Common myeloid progenitor, CD34-positive (primary cell): ENCODE measurements at places on chromosomes 16 and 17.

- H3K27ac ChIP-seq, result no peak overlapping the region
- H3K27me3 ChIP-seq, result no peaks in the 10 kb centered on the region
- no peaks in the 10 kb centered on the region for H3K4me1 ChIP-seq
Observed at GRCh38 chr17:52383493-52384100, 225.1 kb upstream of the CA10 start.

DNA sequence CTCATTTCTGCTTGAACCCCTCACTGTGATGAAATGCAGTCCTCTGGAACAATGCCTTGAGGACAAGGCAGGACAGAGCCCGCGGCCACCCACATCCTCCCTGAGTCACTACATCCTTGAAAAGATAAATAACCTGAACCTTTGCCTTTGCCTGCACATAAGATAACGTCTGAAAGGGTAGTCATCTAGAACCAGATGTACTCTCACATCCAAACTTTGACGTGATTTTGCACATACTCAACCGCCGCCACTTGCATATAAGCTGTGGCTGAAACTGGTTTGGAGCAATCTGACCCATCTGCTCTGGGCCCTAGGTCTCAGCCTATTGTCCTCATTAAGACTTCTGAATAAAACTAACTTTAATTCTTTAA, 252.1 kb downstream of the PHKB start:
- DNase-seq, result peak; percentile 3
- no peaks in the 10 kb centered on the region for H3K4me1 ChIP-seq
- H3K27me3 ChIP-seq, result no peaks in the 10 kb centered on the region
- no peak overlapping the region for H3K27ac ChIP-seq
- H3K36me3 ChIP-seq, result no peaks in the 10 kb centered on the region

DNA sequence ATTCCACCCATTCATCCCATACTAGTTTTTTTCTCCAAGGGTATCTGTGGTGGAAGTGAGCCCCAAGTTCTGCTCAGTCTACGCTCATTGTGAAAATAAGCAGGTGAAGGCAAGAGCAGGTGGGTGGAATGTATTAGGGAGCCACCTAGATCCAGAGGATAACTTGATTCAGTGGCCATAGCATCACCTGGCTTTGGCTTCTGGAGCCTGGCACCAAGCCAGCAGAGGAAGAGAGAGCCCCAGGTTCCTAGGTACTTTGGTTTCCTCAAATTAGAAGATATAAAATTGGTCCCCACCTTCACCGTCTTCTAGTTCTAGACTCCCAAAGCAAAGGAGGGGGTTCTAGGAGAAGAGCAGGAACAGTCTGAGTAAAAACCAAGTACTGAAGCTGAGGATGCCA, 4.1 kb downstream of the FXR2 start:
- H3K27me3 ChIP-seq, result no peaks in the 10 kb centered on the region
- peaks cover 18% of the 10 kb centered on the region for H3K4me1 ChIP-seq
- H3K27ac ChIP-seq, result no peak overlapping the region
- no peak for DNase-seq
- peaks cover 3% of the 10 kb centered on the region for H3K36me3 ChIP-seq

DNA sequence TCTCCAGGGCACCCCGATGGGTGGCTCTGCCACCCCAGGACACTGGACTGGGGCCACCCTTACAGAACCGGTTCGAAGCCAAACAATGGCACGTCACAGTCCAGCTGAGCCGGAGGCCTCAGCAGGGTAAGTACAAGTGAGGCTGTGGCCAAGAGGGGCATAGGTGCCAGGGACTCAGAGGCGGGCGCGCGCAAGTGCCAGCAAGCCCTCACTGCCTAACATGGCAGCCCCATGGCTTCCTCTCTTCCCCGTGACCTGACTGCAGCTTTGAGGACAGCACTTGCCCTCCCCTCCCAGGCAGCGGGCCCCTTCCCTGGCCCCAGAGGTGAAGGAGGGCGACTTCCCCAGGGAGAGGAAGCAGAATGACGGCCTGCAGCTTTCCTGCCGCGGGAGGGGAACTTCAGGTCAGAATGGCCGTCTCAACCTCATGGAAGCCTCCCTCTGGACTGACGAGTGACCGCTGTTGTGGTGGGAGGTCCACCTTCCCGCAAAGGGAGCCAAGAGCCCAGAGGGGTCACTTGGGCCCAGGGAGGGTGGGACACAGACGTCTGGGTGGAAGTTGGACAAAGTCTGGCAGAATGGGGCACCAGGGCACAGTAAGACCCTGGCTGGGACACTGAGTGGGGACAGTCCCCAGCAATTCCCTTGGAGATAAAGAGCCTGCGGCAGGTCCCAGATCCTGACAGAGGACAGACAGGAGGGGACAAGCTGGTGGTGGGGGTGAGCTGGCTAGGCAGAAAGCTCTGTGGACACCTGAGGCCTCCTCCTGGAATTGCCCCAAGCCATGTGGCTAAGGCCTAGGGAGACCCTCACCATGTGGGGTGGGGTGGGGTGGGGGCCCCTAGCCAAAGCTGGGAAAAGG, 52.1 kb upstream of the TOB1 start:
- no peaks in the 10 kb centered on the region for H3K27me3 ChIP-seq
- DNase-seq, result peak; percentile 44
- no peaks in the 10 kb centered on the region for H3K36me3 ChIP-seq
- no peak overlapping the region for H3K4me3 ChIP-seq
- H3K4me1 ChIP-seq, result peaks cover 54% of the 10 kb centered on the region

GRCh38 chr16:1530349-1530882, 3.0 kb upstream of the TMEM204 start:
- DNase-seq, result no peak
- peaks cover 6% of the 10 kb centered on the region for H3K4me1 ChIP-seq
- no peak overlapping the region for H3K27ac ChIP-seq
- H3K4me3 ChIP-seq, result no peak overlapping the region
- H3K36me3 ChIP-seq, result no peaks in the 10 kb centered on the region

DNA sequence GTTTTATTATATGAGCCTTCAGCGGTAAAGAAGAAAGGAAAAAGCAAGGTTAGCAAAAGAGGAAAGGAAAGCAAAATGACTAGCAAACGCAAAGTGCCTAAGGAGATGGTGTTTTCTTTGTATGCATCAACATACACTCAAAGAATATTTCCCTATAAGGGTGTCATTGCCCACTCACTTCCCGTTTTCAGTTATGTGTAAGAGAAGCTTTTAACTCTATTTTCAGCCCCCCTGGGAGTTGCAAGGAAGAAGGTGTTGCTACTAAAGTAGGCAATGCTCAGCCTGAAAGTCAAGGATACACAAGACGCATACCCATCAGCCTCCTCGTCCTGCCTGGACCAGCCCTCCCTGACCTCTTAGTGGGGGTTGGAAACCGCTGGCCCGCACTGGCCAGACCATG, 267.7 kb upstream of the ZFHX3 start:
- no peaks in the 10 kb centered on the region for H3K27me3 ChIP-seq
- H3K27ac ChIP-seq, result no peak overlapping the region
- H3K4me1 ChIP-seq, result no peaks in the 10 kb centered on the region
- no peak overlapping the region for H3K4me3 ChIP-seq
- H3K36me3 ChIP-seq, result no peaks in the 10 kb centered on the region

DNA sequence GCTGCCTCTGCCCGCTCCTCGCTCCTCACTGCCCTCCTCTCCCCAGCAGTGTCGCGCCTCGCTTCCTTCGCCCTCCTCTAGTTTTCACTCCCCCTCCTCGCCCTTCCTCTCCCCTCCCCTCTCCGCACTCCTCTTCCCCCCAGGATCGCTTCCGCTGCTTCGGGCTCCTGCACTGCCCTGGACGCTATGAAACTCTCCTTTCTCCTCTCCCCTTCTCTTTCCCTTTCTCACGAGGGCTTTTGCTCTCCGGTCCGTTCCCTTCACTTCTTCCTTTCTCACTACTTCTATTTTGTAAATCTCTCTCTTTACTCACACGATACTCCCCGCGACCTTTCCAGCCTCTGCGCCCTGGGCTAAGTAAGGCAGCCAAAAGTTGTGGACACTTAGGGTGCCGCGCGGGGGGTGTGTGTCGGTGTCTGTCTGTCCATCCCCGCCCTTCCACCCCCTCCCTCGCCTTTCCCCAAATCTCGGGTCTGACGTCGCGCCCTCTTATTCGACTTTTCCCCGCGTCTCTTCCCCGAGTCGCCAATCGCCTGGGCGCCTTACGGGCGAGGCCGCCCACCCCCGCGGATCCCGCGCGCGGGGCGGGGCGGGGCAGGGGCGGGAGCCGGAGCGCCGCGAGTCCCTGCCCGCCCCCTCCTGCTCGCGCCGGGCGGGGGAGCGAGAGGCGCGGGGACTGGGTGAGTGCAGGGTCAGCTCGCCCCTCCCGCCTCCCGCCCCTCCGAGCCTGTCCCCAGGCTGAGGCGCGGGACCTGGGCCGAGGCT, at the start of gene IRX3:
Gene IRX3, minus strand, starts transcription at position 422 of the 765 bp plus-strand sequence. CDS start 737 bp downstream, outside the sequence.
- H3K4me1 ChIP-seq, result peaks cover 28% of the 10 kb centered on the region
- H3K27me3 ChIP-seq, result peaks cover 56% of the 10 kb centered on the region
- peak within 1 kb of the TSS; percentile 38 for H3K4me3 ChIP-seq
- no peak within 1 kb of the TSS for H3K27ac ChIP-seq

DNA sequence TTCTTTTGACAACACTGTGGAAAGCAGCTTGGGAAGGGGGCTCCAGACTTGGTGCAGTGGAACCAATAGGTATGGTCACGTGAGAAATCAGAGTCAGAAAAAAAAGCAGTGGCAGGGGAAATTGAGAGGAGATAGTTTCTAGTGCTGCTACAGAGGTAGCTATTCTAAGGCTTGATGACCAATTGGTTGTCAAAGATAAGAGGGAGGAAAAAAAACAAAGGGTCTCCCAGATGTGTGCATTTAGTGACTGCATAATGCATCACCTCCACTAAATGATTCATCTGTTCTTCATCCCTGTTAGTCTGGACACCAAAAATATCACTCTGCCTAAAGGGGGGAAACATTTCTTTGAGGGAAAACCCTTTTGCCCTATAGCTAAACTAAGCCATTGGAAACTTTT, 56.5 kb downstream of the PIGL start:
- no peak overlapping the region for H3K4me3 ChIP-seq
- peaks cover 5% of the 10 kb centered on the region for H3K36me3 ChIP-seq
- DNase-seq, result no peak
- H3K4me1 ChIP-seq, result no peaks in the 10 kb centered on the region

DNA sequence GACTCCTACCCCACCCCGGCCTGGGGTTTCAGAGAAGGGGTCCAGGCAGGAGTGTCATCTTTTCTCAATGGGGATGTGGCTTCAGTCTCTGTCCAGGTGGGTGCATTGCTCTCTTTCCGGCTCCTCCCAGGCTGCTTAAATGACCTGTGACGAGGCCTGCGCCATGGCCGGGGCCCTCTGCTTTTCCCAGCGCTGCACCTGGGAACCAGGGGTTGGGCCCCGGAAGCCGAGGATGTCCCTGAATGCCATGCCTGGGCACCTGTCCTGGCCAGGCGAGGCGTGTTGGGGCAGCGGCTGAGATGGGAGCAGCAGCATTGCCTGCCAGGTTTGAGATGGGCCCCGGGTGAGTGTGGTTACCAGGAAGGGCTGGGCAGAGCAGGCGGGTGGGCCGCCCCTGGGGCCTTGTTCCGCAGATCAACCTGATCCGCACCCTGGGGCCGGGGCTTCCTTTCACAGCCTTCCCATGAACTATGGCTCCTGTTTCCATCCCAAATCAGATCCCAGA, 147.4 kb downstream of the SEC14L1 start:
- H3K36me3 ChIP-seq, result no peaks in the 10 kb centered on the region
- DNase-seq, result no peak
- H3K27me3 ChIP-seq, result no peaks in the 10 kb centered on the region
- peaks cover 30% of the 10 kb centered on the region for H3K4me1 ChIP-seq

- no peaks in the 10 kb centered on the region for H3K36me3 ChIP-seq
- H3K27me3 ChIP-seq, result no peaks in the 10 kb centered on the region
- DNase-seq, result no peak
- H3K27ac ChIP-seq, result no peak overlapping the region
Observed at GRCh38 chr17:45149669-45150664, 1.7 kb downstream of the HEXIM1 start.

- no peaks in the 10 kb centered on the region for H3K27me3 ChIP-seq
- DNase-seq, result peak; percentile 44
- H3K4me1 ChIP-seq, result peaks cover 4% of the 10 kb centered on the region
- H3K27ac ChIP-seq, result no peak overlapping the region
- no peaks in the 10 kb centered on the region for H3K36me3 ChIP-seq
Observed at GRCh38 chr16:745739-746138, 4.9 kb upstream of the CIAO3 start.

DNA sequence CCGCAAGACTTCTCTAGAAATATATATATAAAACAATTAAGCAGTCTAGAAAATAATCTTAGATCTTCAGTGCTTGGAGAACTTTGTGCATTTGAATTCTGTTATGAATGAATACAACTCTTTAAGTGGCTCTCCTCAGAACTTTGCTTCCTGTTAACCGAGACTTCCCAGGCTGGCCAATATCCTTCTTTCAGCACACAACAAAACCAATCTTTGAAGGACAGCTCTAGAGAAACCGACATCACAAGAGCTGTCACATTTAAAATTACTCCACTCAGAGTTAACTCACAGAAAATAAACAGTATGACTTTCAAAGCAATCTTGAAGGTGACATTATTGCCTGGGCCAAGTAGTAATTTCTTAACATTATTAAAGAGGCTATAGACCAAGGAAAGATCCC, 49.7 kb upstream of the ITGA2B start:
- no peak for DNase-seq
- H3K4me1 ChIP-seq, result peaks cover 9% of the 10 kb centered on the region
- H3K4me3 ChIP-seq, result no peak overlapping the region
- H3K27me3 ChIP-seq, result no peaks in the 10 kb centered on the region
- peaks cover 4% of the 10 kb centered on the region for H3K36me3 ChIP-seq
- no peak overlapping the region for H3K27ac ChIP-seq

DNA sequence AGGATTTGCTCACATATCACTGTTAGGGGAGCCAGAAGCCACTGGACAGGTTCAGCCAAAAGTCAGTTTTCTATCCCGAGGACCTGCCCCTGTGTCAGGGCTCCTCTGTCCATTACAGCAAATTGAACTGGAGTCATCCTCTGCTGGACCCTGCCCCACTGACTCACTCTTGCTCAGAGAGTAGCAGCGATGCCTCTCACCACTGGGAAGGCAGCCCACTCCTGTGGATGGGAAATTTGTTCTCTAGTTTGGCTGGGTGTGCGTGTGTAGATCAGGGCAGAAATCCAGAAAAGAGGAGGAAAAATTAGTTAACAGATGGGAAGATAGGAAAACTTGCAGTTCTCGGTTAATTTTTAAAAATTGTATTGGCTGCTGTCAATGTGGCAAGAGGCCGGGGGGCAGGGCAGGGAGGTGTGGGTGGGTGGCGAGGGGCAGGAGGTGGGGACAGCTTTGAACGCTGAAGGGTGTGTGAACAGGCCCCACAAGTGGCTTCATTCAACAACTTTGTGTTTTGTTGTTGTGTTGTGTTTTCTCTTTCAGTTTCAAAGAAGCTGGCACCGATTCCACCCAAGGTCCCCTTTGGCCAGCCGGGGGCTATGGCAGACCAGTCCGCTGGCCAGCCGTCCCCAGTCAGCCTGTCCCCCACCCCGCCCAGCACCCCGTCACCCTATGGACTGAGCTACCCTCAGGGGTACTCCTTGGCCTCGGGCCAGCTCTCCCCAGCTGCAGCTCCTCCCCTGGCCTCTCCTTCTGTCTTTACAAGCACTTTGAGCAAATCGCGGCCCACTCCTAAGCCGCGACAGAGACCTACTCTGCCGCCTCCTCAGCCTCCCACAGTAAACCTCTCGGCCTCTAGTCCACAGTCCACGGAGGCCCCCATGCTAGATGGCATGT, 33.6 kb downstream of the ELAC2 start:
- no peaks in the 10 kb centered on the region for H3K27me3 ChIP-seq
- no peaks in the 10 kb centered on the region for H3K4me1 ChIP-seq
- H3K36me3 ChIP-seq, result peaks cover under 1% of the 10 kb centered on the region
- no peak overlapping the region for H3K4me3 ChIP-seq

GRCh38 chr17:38705523-38705802, 390 bp downstream of the MLLT6 start:
- peak overlapping the region; percentile 51 for H3K4me3 ChIP-seq
- H3K4me1 ChIP-seq, result peaks cover 48% of the 10 kb centered on the region
- no peak for DNase-seq
- no peaks in the 10 kb centered on the region for H3K27me3 ChIP-seq
